Right lung (tissue), 10 donors: ENCODE measurements at places on chromosomes 11 and 22. TPM values are rescaled to one million over a fixed set of nuclear protein-coding genes. Genes with fewer than 3 reads are reported as not detected.
A peak's percentile ranks its signal among the peaks of the same experiment; 100 is the strongest.

- DNase-seq: no peak
Measured at GRCh38 chr11:73249304-73249703, 22.8 kb upstream of the P2RY6 start.

DNA sequence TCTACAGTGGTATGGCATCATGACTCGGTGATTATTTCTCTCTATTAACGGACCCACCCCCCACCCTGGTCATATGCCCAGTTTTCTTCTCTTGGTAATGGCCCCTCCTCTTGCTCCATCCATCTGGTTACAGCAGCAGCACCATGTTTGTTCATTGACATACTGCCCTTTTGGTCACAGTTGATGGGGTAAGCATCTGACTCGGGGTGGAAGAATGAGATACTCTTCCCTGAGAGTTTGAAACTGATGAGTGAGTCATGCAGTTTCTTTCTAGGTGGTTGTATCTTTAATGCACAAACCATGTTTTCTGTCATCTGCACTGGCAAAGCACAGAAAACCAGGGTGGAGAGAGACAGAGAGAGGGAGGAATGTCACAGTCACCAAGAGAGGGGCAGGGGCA lies 126.0 kb downstream of the SYN3 start:
- DNase-seq: no peak

DNA sequence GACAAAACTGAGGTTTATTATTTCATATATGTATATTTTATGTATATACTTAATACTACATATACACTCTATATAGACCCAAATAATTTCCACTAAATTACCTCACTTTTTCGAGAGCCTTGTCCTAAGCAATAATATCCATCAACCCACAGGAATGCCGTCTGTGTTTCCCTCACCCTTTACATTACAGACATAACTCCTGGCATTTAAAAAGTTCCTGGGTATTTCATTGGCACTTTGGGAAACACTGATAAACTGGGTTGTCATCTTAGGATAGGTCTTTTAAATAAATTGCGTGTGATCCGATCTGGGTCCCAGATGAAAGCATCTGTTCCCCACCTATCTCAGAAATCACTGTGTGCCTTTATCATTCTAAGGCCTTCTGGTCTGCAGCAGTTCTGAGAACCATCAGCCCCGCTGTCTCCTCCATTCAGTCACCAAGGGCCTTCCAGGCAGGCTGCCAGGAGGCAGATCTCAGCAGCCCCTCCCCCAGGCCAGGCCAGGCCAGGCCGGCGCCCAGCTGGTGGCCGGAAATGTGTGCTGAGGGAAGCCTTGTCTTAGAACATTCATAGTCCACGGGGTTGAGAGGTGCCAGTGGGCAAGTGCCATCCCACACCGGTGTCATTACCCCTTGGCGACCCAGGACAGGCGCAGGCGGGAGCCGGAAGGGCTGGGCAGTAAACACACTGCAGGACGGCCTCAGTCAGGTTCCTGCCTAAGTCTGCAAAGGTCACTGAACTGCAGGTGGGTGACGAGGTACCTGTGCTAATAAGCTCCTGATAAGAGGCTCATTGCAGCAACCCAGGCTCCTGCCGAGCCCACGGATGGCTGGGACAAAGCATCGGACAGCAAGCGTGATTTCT lies 3.3 kb downstream of the FGF19 start:
- peak; percentile 88 for DNase-seq

- no peak for DNase-seq
Measured at GRCh38 chr11:92750794-92751193, 218.7 kb upstream of the MTNR1B start.

Gene OR5B12
- not detected for polyA plus RNA-seq
